ENCODE measurements at places on chromosomes 13 and 19. TPM values are rescaled to one million over a fixed set of nuclear protein-coding genes. Genes with fewer than 3 reads are reported as not detected.

GRCh38 chr19:10861103-10861651 is 10.2 kb upstream of the CARM1 start:
- H3K27ac ChIP-seq, result no peak overlapping the region
- H3K27me3 ChIP-seq, result no peaks in the 10 kb centered on the region
- no peak overlapping the region for H3K4me3 ChIP-seq
- H3K36me3 ChIP-seq, result no peaks in the 10 kb centered on the region
- peaks cover 16% of the 10 kb centered on the region for H3K4me1 ChIP-seq
- peak; percentile 63 for DNase-seq

GRCh38 chr13:80083081-80083852 is 257.7 kb downstream of the SPRY2 start:
- no peak overlapping the region for H3K4me3 ChIP-seq
- no peak for DNase-seq
- H3K36me3 ChIP-seq, result no peaks in the 10 kb centered on the region

DNA sequence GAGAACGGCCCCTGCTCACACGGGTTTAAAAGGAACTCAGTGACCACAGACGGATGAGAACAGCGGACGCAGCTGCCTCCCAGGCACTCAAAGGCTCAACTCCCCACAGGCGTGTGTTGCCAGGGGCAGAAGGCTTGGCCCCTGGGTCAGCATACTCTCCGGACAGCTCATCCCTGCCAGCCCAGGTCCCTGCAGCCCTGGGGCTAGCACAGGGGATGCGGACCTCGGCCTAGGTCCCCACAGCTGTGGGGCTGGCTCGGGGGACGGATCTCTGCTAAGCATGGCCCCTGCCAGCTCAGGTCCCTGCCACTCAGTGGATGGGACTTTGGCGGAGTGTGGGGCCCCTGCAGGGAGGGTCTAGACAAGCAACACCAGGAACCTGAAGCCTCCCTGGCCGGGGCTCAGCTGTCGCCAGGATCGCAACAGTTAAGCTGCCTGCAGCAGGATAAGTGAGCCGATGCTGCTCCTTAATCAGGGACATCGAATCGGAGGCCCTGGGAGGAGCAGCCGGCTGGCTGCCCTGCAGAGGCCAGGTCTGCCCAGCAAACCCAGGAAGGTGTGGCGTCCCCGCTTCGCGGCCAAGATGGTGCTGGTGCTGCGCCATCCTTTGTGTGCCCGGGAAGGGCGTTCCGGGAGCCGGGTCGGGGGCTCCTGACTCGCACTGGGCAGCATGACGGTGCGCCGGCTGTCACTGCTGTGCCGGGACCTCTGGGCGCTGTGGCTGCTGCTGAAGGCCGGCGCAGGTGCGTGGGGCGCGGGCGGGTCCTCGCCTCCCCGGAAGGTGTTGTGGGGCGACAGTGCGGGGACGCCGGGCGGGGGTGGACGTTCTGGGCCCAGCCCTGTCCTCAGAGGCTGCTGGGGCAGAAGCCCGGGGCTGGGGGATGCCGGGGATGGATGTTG is 32.5 kb downstream of the MCF2L start:
- H3K36me3 ChIP-seq, result no peaks in the 10 kb centered on the region
- peaks cover 23% of the 10 kb centered on the region for H3K4me1 ChIP-seq
- DNase-seq, result peak; percentile 74
- H3K27me3 ChIP-seq, result peaks cover 16% of the 10 kb centered on the region

DNA sequence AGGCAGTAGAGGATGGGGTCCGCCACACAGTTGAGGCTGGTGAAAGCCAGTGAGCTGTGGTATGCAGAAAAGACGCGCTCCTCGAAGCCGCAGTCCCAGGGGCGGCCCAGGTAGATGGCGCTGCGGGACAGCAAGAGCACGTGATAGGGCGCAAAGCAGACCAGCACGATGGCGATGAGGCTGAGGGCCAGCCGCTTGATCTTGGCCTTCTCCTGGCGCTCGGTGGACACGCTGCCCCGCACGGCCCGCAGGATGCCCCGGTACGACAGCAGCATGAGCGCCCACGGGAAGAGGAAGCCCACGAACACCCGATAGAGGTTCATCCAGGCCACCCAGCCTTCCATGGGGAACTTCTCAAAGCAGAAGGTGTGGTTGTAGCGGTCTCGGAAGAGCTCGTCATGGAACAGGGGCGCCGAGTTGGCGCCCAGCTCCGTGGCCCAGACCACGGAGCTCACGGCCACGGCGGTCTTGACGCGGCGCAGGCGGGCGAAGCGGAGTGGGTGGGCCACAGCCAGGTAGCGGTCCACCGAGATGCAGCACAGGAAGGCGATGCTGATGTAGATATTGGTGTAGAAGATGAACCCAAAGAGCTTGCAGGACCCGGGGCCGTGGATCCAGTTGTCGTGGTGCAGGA is 6.5 kb upstream of the OPA3 start:
- peaks cover 18% of the 10 kb centered on the region for H3K27me3 ChIP-seq
- H3K27ac ChIP-seq, result no peak overlapping the region
- H3K36me3 ChIP-seq, result peaks cover 4% of the 10 kb centered on the region
- DNase-seq, result peak; percentile 68

- no peak overlapping the region for H3K4me3 ChIP-seq
- no peaks in the 10 kb centered on the region for H3K36me3 ChIP-seq
- H3K27me3 ChIP-seq, result no peaks in the 10 kb centered on the region
- peak; percentile 69 for DNase-seq
- no peak overlapping the region for H3K27ac ChIP-seq
Observed at GRCh38 chr13:109610517-109610916, 175.9 kb downstream of the IRS2 start.

GRCh38 chr13:92950771-92951170 is 275.8 kb upstream of the GPC6 start:
- no peak overlapping the region for H3K27ac ChIP-seq
- DNase-seq, result no peak
- no peaks in the 10 kb centered on the region for H3K4me1 ChIP-seq
- no peaks in the 10 kb centered on the region for H3K27me3 ChIP-seq

- H3K36me3 ChIP-seq, result no peaks in the 10 kb centered on the region
- no peaks in the 10 kb centered on the region for H3K4me1 ChIP-seq
- no peak for DNase-seq
- H3K27ac ChIP-seq, result no peak overlapping the region
- no peak overlapping the region for H3K4me3 ChIP-seq
Observed at GRCh38 chr13:102584434-102584833, 12.4 kb upstream of the TPP2 start.

DNA sequence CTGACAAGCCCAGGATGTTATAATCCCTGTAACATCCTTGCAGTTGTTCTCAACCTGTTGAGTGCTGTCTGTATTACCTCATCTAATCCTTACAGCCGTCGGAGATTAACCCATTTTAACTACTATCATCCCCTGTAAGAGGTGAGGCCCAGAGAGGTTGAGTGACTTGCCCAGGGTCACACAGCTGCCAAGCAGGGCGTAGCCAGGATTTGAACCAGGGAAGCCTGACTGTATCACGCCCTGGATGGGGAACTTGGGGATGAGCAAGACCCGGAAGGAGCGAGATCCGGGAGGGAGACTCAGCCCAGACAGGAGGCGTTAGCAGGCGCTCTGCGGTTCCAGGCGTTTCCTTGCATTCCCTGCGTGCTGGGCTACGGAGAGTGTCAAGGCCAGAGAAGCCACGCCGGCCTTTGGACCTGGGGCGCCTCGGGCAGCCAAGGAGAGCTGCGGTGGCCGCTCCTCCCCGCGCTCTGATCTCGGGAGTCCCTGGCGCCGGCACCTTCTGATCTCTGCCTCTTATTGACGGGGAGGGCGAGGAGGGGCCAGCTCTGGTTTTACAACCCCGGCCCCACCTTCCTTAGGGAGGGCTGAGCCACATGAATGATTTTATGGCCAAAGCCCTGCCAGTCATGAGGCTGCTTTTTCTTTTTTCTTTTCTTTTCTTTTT is 6.2 kb downstream of the SULT2B1 start:
- no peak overlapping the region for H3K4me3 ChIP-seq
- H3K36me3 ChIP-seq, result no peaks in the 10 kb centered on the region
- peak; percentile 71 for DNase-seq
- H3K27me3 ChIP-seq, result peaks cover 4% of the 10 kb centered on the region
- H3K27ac ChIP-seq, result peak overlapping the region; percentile 18

- H3K4me1 ChIP-seq, result no peaks in the 10 kb centered on the region
- H3K4me3 ChIP-seq, result no peak overlapping the region
- H3K27me3 ChIP-seq, result no peaks in the 10 kb centered on the region
- no peak overlapping the region for H3K27ac ChIP-seq
Observed at GRCh38 chr13:74825152-74825937, 656.6 kb downstream of the TBC1D4 start.

- H3K4me3 ChIP-seq, result no peak overlapping the region
- no peaks in the 10 kb centered on the region for H3K36me3 ChIP-seq
- no peak overlapping the region for H3K27ac ChIP-seq
Observed at GRCh38 chr13:99178636-99179035, 22.0 kb upstream of the UBAC2 start.

DNA sequence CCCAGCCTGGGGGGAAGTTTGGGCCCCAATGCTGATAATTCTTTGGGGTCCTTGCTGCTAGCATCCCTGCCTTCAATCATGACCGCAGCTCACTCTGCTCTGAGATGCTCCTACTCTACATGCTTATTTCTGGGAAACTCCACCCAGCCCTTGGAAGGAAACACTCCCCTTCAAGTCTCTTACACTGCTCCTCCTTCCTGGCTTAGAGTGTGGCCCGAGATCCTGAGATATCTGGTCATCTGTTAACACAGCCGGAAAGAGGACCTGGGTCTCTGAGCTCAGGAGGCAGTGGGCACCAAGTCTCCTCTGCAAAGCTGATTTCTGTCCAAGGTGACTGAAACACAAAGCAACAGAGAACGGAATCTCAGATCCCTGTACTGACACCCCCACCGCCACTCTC is 33.0 kb downstream of the CYP4F2 start:
- H3K4me3 ChIP-seq, result no peak overlapping the region
- H3K27me3 ChIP-seq, result peaks cover 5% of the 10 kb centered on the region

DNA sequence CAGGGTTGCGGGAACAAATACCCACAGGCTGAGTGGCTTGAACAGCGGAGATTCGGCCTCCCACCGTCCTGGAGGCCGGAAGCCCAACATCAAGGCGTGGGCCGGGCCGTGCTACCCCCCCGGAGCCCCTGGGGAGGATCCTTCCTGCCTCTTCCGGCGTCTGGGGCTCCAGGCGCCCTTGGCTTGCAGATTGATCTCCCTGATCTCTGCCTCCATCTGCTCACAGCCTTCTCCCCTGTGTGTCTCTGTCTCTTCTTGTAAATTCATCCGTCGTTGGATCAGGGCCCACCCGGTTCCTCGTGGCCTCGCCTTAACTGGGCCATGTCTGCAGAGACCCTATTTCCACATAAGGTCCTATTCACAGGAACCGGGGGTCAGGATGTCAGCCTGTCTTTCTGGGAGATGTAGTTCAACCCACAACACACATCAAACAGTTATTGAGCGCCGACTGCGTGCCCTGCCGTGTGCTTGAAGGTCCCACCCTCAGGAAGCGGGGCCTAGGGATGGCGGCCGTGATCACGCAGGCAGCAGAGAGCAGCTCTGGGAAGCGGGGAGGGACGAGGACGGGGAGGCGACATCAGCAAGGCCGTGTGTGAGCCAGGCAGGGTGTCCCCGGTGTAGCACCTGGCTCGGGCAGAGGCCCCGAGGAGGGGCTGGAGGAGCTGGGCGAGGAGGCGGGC is 21.3 kb downstream of the HCN2 start:
- peak overlapping the region; percentile 75 for H3K27ac ChIP-seq
- H3K27me3 ChIP-seq, result peaks cover 4% of the 10 kb centered on the region
- H3K4me3 ChIP-seq, result peak overlapping the region; percentile 43
- H3K36me3 ChIP-seq, result no peaks in the 10 kb centered on the region

GRCh38 chr13:69980799-69981198 is 126.8 kb upstream of the ATXN8OS start:
- H3K4me1 ChIP-seq, result no peaks in the 10 kb centered on the region
- no peaks in the 10 kb centered on the region for H3K27me3 ChIP-seq
- DNase-seq, result no peak

DNA sequence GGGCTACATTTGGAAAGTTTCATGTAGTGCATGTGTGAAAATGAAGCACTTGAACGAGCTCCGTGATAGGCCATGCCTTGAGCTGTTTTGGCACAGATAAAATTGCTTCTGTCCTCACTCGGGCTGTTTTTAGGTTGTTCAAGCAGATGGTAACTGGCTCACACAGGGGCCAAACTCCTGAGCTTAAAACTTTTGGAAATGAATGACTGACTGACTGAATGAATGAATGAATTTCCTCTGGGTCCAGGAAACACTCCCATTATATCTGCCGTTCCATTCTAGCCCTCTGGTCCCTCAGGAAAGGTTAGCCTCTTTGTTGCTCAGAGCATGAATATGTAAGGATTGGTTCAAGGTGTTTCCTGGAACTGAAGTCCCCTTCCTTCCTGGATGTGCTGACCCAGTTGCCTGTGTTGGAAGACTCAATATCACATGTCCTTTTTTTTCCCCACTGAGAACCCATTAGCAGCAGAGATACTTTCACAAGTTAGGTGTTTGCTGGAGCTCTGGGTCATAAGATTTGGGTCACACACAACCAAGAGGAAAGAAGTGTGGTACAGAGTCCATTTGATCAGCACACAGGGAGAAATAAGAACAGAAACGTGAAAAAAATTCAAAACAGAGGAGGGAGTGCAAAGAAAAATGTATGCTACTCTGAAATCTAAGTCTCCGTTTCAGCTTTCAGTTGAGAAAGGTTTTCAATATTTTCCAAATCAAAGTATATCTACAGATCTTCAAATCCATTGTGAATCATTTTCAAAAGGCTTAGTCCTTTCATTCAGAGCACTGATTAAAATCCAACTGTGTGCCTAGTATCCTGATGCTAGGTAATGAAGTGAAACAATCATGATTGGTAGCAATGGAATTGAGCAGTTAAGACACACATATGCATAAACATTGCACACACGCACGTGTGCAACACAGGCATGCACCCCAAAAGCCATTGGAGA is 18.9 kb downstream of the MBNL2 start:
- no peak for DNase-seq
- H3K4me1 ChIP-seq, result peaks cover 92% of the 10 kb centered on the region
- no peaks in the 10 kb centered on the region for H3K27me3 ChIP-seq
- H3K4me3 ChIP-seq, result no peak overlapping the region
- H3K36me3 ChIP-seq, result no peaks in the 10 kb centered on the region

- peak overlapping the region; percentile 78 for H3K27ac ChIP-seq
- H3K27me3 ChIP-seq, result no peaks in the 10 kb centered on the region
- peak overlapping the region; percentile 85 for H3K4me3 ChIP-seq
Observed at GRCh38 chr19:44002212-44002565, 568 bp upstream of the ZNF230 start.

- DNase-seq, result no peak
- H3K36me3 ChIP-seq, result no peaks in the 10 kb centered on the region
- H3K4me3 ChIP-seq, result no peak overlapping the region
- no peak overlapping the region for H3K27ac ChIP-seq
- H3K4me1 ChIP-seq, result no peaks in the 10 kb centered on the region
Observed at GRCh38 chr13:36553491-36553890, 120.3 kb upstream of the SERTM1 start.

- peak overlapping the region; percentile 64 for H3K4me3 ChIP-seq
- peak; percentile 96 for DNase-seq
- peak overlapping the region; percentile 82 for H3K27ac ChIP-seq
- peaks cover 40% of the 10 kb centered on the region for H3K36me3 ChIP-seq
Observed at GRCh38 chr19:40690693-40691420, 406 bp upstream of the NUMBL start.

- no peaks in the 10 kb centered on the region for H3K36me3 ChIP-seq
- peak; percentile 68 for DNase-seq
- no peak overlapping the region for H3K4me3 ChIP-seq
- H3K27me3 ChIP-seq, result no peaks in the 10 kb centered on the region
Observed at GRCh38 chr13:44259045-44260027, 114.3 kb upstream of the SERP2 start.

Gene CD33
- total RNA-seq, result 32.0 TPM

Gene CGB2
- not detected for total RNA-seq

Gene SPACA7
- total RNA-seq, result not detected

Gene URI1
- 46.0 TPM for total RNA-seq

Gene PLIN4
- 4.6 TPM for total RNA-seq

Gene TNFSF9
- total RNA-seq, result 4.1 TPM

Gene C13orf42
- not detected for total RNA-seq

Gene ZNF99
- total RNA-seq, result 0.06 TPM

Gene ZNF418
- 5.9 TPM for total RNA-seq

Gene FCAR
- 6.7 TPM for total RNA-seq
